Activated CD4-positive, alpha-beta T cell treated with anti-CD3 and anti-CD28 coated beads for 4 hours (primary cell): ENCODE measurements at places on chromosomes 4 and X.

- no peak for DNase-seq
Measured at GRCh38 chr4:173516621-173517524, 13.2 kb downstream of the HAND2 start.

- DNase-seq: no peak
Measured at GRCh38 chr4:6788123-6788522, 5.6 kb downstream of the KIAA0232 start.

DNA sequence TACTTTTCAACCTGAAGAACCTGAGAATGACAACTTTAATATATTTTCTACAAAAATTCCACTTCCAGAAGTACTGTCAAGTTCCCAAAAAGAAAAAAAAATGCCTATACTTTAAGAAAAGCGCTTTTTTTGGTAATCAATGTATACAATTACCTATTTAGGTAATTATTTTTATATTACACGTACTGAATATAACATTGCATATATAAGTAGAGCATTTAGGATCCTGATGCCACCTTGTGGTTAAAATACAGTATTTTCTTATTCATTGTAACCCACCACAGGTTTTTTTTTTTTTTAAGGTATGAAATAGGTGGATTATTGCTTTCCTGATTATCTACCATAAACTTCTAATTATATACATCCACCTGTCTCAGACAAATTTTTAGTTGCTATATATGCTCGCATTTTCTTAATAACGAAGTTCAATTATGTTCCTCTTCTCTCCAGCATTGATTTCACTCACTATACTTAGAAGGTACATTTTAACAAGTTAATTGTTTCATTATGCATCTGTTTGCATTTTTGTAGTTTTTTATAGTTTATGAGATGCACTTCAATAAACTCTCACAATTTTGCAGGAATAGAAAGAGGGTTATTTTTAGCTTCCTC lies 5.2 kb downstream of the MAP9 start:
- no peak for DNase-seq

- no peak for DNase-seq
Measured at GRCh38 chrX:30904632-30905031, 15.6 kb upstream of the TAB3 start.

- DNase-seq: no peak
Measured at GRCh38 chr4:158801066-158801465, 32.2 kb downstream of the FNIP2 start.
